Activated naive CD4-positive, alpha-beta T cell treated with anti-CD3 and anti-CD28 coated beads for 36 hours (primary cell): ENCODE measurements at places on chromosomes 1 and 21.

DNA sequence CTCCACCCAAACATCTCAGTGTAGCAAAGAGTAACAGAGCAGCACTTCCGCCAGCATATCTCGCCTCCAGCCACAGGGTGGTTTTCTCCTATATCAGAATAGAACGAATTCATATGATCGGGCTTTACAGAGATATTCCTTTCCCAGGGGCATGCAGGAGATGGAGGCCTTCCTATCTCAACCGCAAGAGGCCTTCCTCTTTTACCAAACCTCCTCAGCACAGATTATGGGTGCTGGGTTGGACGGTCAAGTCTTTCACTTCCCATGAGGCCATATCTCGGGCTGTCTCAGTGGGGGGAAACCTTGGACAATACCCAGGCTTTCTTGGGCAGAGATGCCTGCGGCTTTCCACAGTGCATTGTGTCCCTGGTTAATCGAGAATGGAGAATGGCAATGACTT, 65.8 kb downstream of the OVGP1 start:
- no peak for DNase-seq

DNA sequence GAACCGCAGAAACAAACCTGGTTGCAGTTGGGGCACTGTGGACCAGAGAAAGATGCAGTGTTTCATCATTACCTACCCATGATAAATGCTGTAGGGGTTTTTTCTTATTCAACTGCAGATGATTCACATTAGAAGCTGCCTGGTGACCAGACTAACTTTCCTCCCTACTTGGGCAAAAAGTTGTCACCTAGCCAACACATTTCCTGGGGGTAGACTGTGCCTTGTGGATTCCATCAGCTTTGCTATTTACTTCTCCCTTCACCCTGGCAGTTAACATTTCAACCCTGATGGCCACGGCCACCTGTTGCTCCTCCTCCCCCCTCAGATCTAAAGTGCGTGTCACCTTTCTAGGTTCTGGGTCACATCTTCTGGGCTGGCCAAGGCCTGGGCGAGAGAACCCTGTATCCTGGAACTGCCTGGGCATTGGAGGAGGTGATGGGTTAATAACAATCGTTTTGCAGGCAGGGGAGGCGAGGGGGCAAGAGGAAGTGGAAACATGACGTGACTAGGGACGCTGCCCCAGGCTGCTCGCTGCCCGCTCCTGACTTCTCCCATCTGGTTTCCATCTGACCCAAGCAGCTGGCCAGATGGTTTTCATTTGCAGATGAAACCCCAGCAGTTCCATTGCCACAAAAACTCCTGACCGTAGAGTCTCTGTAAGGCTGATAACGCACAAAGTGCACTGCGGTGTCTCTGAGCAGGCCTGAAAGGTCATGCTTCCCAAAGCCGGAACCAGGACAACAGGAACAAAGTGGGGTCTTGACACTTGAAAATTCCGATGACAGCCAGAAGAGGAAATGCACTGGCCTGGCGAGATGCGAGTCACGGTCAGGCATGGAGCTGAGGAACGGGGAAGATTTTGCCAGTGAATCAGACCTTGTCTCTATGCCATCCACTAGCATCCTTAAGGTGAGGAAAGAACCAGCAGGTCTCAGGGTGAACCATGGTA, 36.6 kb downstream of the CAPZB start:
- peak; percentile 74 for DNase-seq

DNA sequence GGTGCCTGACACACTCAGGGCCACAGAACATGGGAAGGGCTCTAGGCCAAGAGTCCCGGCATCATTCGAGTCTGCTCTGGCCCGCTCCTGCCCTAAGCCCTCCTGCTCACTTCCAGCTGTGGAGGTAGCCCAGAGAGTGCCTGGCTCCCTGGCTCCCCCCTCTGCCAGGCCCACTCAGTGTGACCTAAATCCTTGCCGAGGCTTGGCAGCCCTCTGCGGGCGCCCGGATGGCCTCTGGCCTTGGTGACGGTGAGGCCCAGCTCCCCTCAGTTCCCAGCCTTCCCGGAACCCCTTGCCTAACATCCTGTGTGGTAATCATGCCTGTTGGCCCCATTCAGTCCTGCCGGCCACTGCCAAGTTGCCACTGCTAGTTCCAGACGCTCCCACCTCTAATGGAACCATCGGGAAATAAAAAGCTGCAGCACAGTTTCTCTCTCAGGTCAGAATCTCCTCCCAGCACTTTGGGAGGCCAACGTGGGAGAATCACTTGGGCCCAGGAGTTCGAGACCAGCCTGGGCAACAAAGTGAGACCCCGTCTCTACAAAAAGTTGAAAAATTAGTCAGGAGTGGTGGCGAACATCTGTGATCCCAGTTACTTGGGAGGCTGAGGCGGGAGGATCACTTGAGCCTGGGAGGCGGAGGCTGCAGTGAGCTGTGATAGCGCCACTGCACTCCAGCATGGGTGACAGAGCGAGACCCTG, 1.2 kb upstream of the H6PD start:
- no peak for DNase-seq

- no peak for DNase-seq
Measured at GRCh38 chr1:3746389-3746829, 5.8 kb upstream of the CCDC27 start.

DNA sequence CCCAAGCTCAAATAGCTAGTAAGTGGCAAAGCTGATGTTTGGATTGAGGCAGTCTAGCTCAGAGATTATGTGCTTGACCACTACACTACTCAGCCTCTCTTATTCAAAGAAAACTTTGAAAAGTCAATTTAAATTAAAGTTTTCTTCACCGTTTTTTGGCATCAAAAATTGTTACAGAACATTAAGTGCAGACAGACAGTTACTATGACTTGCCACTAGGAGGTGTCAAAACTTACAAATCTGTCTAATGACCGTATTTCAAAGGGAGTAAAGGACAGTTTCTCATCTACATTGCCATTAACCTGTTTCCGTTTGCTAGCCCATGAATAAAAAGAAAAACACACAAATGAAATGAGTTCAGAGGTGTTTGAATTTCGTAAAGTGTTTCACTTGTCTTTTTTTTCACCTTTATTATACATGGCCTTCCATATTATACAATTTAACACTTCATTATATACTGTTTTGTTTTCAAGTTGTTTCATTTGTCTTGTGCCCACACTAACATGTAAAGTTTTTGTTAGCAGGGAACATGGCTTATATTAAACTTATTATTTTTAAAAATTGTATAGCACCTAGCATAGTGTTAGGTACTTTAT, 57.4 kb upstream of the MTF2 start:
- no peak for DNase-seq

DNA sequence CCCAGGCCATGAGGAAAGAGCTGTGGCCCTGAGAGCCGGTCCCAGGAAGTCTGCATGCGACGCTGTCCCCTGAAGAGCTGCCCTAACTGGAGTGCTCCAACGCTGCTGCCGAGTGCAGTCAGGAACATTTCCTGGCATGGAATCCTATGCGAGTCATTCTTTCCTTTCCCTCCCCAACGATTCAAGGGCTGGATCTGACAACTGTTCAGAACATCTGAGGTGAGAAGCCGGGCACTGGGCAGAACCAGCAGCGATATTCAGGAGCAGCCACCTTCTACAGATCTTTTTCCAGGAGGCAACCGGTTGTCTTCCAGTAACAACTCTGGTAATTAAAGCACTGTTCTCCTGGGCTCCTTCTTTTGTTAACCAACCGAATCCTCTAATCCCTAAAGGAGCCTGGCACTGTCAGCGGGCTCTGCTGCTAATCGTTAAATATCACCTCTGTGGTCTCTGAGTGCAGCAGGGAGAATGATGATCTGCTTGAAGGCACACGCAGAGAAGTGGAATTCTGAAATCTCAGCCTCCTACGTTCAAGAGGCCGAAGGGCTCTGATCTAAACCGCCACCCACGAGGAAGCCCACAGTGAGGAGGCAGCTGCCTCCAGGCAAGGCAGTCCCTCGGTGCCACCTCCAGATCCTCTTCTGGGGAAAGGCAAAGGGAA, 55.8 kb downstream of the SLC45A1 start:
- DNase-seq: no peak

DNA sequence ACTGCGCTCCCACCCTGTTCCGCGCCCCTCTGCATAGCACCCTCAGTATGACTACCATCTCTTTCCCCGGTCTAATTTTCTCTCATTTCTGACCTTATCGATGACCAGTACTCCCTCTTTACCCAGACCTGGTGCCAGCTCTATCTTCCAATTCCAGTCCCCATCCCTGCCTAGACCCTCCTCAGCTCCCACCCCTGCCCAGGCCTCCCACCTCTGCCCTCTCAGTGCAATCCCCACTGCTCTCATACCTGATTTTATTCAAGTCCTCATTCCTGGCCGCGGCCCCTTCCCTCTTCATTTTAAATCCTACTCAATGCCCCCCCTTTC, 1.3 kb downstream of the USP24 start:
- peak; percentile 38 for DNase-seq

- no peak for DNase-seq
Measured at GRCh38 chr1:48761986-48762385, 14.7 kb downstream of the BEND5 start.

DNA sequence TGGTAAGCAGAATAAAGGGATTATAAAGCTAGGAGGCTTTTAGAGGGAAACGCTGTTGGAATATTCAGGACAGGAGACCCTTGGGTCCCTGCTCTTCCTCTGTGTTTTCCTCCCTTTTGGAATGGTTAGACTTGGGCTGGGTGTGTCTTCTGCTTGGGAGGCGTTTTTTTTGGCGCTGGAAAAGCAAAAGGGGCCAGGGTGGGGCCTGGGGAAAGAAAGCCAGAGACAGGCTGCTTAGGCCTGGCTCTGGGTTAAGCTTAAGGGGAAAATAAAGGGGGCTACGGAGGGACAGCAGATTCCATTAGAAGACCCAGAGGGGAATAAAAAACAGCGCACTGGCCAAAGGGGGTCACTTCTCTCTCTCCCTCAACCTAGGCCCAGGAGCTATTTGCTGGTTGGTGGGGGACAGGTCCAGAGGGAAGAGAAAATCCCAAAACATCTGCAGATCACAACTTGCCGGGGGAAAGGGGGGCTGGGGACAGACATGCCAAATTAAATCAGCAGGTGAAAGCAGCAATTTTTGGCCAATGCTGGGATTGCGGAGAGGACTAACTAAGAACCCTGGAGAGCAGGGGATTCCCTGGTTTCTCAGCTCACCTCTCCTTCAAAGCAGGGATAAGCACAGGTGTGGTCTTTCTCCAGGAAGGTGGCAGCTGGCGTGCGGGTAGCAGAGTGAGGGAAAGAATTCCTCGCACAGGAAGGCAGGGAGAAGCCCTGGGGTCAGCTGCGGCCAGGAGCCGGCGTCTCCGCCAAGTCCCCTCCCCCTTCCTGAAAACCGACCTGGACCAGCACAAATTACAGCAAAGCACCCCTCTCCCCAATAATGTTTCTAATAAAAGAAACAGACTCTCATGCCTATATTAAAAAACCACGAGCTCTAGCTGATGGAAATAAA, 82.2 kb upstream of the AK4 start:
- no peak for DNase-seq

GRCh38 chr1:182602935-182603645, 1.1 kb downstream of the RGS16 start:
- DNase-seq: peak; percentile 42

- no peak for DNase-seq
Measured at GRCh38 chr1:232062967-232063366, 436.4 kb downstream of the DISC1 start.

DNA sequence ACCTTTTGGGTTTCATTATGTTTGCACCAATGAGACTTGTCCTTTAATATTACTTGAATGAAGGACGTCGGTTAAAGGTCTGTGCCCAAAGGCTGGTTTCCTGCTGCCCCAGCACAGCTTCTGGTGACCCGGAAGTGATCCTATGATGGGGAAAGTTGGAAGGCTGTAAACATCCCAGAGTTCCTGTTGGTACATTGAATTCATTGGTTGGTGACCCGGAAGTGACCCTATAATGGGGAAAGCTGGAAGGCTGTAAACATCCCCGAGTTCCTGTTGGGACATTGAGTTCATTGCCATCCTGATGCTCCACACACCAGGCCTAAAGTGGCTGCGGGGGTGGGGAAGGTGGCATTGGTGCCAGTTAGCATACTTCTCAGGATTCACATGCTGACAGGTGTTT, 187.3 kb downstream of the RYR2 start:
- no peak for DNase-seq

DNA sequence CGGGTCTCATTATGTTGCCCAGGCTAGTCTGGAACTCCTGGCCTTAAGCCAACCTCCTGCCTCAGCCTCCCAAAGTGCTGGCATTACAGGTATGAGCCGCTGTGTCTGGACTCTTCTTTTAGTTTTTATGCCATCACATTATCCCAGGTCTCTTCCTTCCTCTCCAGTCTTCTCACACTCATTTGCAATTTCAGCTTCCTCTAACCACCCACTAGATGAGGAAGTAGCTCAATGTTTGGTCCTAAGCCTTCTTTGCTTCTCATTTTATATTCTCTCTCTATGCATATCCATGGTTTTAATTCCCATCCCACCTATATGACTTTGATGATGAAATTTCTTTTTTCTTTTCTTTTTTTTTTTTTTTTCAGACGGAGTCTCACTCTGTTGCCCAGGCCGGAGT, 3.1 kb upstream of the ZBTB8A start:
- no peak for DNase-seq

GRCh38 chr1:101356604-101357443, 120.0 kb downstream of the S1PR1 start:
- DNase-seq: no peak

DNA sequence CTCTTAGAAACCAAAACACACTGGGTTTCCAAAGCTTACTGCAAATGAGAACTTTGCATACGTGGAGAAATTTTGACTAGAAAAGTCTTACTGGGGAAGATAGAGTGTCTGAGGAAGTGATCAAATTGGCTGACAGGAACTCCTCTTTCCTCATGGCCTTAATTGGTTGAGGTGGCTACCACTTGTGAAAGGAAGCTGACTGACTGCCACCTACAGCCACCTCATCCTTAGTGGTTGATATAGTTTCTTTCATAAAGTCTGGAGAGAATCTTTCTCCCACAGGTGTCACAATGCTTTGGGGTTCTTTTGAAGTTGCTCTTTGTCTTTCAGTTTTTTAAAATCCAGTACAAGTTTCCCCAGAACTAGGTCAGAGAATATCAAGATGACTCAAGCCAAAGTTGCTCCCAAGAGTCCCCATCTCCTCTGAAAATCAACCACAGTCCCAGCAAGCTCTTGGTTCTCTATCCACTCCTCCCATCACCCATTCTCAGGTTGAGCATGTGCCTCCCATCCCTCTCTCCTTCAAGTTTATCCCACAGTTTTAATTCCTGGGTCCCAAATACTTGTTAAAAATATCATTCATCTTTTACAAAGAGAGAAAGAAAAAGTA, 43.3 kb downstream of the GPR88 start:
- peak; percentile 52 for DNase-seq

DNA sequence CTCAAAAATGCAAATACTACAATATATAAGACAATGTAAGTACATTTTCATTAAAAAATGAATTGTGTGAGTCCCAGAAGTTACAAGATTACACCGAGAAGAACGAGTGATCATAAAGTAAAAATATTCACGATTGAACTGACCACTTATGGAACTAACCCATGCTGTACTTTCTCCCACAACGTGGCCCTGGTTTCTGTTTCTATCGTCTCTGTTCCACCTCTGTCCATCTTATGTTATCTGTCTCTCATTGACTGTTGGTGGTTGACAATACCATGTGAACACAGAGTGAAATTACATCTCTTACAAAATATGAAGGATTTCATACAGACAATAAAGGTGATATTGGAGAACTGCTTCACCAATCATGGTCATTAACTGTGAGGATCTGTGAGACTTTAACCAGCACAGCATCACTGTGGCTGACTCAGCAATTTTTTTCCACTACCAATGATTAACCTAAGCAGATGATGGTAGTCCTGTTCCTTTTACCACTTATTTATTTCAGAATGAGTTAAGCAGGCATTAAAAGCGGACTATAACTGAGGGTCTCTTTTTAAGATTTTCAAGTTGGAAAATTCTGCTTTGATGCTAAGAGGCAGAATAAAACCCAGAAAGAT, 165.1 kb downstream of the TGFB2 start:
- no peak for DNase-seq

- no peak for DNase-seq
Measured at GRCh38 chr1:59238993-59239392, 57.9 kb upstream of the FGGY start.
